Stimulated activated CD4-positive, alpha-beta T cell treated with anti-CD3 and anti-CD28 coated beads, Interleukin-4, amount 100 ng/mL, for 24 hours (primary cell): ENCODE measurements at places on chromosomes 16 and 17.

- no peak for DNase-seq
Observed at GRCh38 chr17:75604034-75604695, 16.6 kb downstream of the MYO15B start.

DNA sequence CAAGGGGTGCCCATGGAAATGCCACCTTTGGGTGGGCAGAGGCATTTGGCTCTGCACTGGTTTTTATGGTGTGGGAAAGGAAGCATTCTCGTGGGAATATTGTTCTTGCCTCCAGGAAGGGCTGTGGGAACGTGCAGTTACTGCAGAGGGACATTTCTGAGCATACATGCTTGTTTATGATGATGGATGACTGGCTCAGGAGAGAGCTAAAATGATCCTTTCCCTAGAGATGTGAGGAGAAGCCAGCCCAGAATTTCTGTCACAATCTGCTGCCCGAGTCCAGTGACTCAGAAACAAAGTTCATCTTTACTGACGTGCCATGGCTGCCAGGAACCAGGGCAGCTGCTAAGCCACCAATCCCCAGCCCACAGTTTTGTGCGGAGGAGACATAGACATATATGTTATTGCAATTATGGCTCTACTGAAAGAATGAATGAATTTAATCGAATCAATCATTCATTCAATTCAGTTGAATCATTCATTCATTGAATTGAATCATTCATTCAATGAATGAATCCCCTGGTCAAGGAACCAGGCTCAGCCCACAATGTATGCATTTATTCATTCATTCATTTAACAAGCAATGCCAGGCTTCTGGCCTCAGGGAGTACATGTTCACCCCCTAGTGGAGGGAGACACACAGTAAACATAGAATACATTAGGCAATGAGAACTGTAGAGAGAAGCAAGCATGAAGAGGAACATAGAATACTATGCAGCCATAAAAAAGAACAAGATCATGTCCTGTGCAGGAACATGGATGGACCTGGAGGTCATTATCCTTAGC, 414.4 kb upstream of the HSBP1 start:
- DNase-seq: no peak

DNA sequence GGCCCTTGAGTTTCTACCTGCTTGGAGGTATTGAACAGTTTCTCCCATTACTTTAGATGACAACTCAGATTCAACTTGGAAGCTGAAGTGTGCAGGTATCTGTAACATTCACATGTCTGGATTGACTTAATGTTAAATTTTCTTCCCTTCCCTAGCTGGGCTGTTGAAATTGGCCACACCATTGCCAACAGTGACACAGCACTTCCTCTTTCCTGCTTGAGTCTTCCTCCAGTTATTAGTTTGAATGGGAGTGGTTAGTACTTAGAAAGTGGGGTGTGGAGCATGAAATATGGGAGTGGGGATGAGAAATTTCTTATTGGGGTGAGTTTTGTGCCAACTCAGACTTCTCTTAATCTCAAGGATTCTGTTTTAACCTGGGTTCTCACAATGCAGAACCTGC, 454.9 kb downstream of the KCNJ2 start:
- DNase-seq: no peak

- no peak for DNase-seq
Observed at GRCh38 chr17:50270435-50271362, 3.6 kb upstream of the TMEM92 start.

- no peak for DNase-seq
Observed at GRCh38 chr17:1997289-1997926, 27.7 kb downstream of the RTN4RL1 start.

- peak; percentile 75 for DNase-seq
Observed at GRCh38 chr16:24721830-24722238, 7.6 kb upstream of the TNRC6A start.

DNA sequence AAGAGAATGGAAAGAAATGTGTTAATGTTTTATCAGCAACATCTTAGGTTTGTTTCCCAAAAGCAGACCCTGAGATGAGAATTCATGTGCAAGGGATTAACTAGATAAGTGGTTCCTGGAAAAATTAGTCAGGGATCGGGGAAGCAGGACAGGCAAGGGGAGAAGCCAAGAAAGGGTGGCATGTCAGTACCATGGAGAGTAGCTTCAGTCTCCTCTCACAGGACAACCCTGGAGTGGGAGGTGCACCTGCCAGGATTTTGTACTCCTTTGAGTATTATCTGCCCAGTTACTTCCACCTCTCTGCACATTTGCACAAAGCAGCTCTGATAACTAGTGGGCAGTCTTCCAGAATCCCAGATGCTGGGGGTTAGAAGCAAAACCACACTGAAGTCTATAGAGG, 117.0 kb downstream of the RGS9 start:
- no peak for DNase-seq

GRCh38 chr16:55408661-55409060, 70.3 kb upstream of the MMP2 start:
- no peak for DNase-seq

- peak; percentile 58 for DNase-seq
Observed at GRCh38 chr17:81519284-81520020, 6.9 kb upstream of the ACTG1 start.

DNA sequence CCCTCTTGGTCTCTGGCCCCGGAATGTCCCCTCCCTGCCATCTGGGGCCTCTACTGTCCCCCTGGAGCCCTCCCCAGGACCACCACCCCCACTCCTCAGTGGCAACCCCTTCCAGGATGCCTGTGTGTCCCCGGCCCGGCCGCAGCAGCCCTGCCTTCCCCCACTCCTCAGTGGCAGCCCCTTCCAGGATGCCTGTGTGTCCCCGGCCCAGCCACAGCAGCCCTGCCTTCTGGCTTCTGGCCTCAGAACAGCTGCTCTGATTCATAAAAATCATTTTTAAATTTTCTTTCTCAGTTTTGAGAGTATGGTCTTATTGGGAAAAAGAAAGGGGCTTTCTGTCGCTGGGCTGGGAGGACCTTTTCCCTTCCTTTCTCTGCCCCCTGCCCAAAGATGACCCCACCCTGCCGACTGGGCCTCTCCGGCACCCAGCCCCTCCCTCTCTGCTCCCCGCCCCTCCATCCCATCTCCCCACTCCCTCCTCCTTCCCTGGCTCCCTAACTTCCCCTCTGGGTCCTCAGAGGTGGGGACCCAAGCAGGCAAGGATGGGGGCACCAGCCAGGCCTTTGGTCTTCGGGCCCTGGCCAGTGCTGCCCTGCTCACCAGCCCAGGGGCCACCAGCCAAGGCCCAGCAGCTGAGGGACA, 40.5 kb downstream of the BAHCC1 start:
- DNase-seq: no peak

DNA sequence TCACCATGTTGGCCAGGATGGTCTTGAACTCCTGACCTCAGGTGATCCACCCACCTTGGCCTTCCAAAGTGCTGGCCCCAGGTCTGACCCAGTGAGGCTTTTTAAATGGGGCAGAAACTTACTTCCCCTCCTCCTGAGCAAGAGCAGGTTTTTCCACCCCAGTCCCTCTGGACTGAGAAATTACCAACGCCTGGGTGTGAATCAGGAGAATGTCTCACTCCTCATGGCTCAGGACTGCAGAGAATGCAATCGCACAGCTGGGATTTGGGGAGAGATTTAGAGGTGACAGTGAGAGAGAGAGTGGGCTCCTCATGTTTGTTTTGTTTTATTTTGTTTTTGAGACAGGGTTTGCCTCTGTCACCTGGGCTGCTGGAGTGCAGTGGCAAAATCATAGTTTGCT, 203.6 kb downstream of the RAB11FIP4 start:
- DNase-seq: no peak

- no peak for DNase-seq
Observed at GRCh38 chr16:73356401-73357079, 308.6 kb upstream of the ZFHX3 start.

DNA sequence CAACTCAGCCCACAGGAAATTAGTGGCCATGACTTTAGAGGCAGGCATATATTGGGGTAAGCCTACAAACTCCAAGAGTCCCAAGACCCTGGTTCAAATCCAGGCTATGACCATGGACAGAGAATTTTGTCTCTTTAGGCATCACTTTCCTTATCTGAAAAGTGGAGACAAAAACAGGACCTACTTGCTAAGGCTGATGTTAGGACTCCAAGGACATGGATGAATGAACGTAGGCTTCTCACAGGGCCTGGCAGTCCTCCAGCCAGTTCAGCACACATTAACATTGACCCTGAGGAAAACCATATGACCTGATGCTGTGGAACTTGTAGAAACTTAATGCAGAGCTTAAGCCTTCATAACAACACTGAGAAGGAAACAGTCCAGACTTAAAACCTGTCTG, 1.4 kb downstream of the FKBP10 start:
- DNase-seq: no peak

DNA sequence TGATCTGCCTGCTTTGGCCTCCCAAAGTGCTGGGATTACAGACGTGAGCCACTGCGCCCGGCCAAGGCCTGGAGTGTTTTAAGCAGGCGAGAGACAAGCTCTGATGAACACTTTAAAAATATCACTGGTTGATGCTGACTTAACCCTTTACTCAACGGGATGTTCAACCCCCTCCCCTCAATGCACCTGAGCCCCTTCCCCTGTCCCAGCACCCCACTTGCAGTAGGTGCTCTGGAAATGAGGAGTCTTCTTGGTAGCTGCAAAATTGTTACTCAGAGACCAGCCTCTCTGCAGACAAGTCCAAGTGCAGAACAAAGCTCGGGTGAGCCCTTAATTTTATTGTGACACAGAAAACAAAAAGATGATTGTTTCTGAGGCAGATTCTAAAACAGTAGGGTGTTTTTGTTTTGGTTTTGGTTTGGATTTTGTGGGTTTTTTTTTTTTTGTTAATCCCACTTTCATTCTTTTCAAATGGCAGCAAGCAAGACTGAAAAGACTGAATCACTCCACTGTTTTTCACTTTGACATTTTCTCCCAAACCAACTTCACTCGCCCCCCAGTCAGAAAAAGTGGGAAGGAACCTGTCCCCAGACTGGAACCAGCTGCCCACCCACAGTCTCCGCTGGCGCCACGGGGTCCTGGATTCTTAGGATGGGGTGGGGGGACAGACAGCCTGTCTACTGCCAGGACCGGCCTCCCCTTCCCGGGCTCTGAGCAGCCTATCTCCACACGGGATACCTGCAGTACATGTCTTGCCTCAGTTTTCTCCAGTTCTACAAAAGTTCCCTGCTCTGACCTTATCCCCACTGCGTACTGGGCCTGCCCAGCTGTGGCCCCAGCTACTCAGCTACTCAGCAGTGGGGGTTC, 5.2 kb upstream of the PLLP start:
- DNase-seq: no peak

- DNase-seq: no peak
Observed at GRCh38 chr16:11603331-11603750, 16.6 kb upstream of the LITAF start.

DNA sequence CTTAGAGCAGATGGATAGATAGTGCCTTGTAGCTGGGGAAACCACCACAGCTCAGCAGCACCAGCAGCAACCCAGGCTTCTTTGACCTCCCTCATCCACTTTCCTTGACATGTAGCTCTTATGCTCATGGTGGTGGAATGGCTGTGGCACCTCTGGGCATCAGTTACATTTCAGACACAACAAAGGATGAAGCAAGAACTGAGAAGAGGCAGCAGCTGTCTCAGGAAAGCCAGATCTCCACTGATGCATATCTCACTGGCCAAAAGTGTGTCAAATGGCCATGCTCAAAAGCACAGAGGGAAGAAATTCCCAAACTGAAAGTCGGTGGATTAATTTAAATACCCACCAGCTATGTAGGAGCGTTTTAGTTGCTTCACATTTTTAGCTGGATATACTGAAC, 671.4 kb upstream of the SALL1 start:
- no peak for DNase-seq

GRCh38 chr17:10019941-10020451, 114.9 kb upstream of the RCVRN start:
- DNase-seq: no peak

DNA sequence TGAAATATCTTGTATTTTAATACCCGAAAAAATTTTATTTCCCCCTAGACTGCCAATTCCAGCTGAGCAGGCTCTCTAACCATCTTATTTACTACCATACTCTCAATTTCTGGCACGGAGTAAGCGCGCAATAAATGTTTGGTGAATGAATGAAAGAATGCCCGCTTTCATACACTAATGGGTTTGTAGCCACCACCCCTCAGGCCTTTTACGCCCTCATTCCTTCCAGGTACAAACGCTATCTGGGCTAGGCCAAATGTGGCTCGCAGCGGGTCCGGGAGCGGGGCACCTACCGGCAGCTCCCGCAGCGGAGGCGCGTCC, 536 bp upstream of the PLD2 start:
- DNase-seq: no peak

DNA sequence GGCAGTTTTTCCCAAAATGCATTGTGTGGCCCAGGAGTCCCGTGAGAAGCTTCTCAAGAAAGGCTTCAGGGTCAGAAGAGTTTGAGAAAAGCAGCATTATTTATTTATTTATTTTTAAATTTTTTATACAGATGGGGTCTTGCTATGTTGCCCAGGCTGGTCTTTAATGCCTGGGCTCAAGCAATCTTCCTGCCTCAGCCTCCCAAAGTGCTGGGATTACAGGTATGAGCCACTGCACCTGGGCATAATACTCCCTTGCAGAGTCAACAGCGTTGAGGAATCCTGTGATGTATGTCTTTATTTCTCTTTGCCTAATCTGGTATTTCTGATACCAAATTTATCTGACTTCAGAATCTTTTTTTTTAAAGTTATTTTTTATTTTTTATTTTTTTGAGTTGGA, 15.2 kb downstream of the LAT start:
- no peak for DNase-seq

- DNase-seq: no peak
Observed at GRCh38 chr16:25060920-25061319, 45.8 kb upstream of the ARHGAP17 start.

DNA sequence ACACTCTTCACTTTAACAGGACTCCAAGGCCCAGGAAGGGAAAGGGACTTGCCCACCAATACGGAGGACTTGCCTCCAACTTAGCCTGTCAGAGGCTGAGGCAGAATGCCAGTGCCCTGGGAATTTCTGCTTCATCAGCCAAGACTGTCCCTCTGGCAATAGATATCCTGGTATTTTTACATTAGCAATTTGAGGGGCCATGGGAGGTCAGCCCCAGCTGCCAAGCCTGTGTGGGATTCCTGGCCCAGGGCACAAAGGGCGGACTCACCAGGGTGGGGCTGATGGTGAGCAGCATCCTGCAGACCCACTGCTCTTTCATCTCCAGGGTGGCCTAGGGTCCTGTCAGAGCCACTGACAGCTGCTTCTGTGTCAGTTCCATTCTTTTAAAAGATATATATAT, 78.3 kb upstream of the CIBAR2 start:
- no peak for DNase-seq
